Fibroblast of the aortic adventitia (primary cell): ENCODE measurements at places on chromosomes 7 and 10. TPM values are rescaled to one million over a fixed set of nuclear protein-coding genes. Genes with fewer than 3 reads are reported as not detected.

- DNase-seq: no peak
Measured at GRCh38 chr7:42414028-42414427, 177.0 kb upstream of the GLI3 start.

DNA sequence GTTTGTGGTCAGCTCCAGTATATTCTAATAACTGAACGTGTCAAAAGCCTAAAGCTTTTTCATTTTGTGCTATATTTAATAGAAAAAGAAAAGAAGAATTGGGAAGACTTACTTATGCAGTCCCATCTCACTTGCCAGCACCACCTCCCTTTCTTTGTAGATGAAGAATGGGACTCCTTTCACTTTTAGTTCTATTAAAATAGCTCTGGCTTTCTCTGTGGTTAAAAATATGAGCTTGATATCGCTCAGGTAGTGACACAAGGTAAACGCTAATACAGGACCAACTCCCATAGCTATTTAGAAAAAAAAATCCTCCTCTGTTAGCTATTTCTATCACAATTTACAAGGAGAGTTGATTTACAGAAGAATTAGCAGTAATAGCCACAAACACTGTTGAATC is 176.8 kb downstream of the PDE1C start:
- no peak for DNase-seq

Gene CCDC3
- 0.25 and 3.9 TPM in 2 replicates for total RNA-seq

DNA sequence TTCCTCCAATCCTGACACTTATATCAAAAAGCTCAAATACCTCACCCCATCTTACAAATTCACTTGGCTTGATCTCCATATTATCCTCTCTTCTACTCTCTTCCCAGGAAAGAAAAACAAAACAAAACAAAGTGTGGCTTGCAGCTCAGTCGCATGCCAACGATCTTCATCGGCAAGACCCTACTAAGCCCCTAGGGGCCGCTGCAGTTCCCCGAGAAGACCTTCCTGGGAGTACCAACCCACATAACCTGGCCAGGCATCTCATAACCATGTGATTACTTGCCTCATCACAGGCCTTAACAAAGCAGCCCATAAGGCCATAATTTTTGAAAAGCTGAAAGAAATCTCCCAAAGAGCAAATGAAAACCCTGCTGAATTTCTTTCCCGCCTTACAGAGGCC is 103.7 kb downstream of the ZNF92 start:
- no peak for DNase-seq

DNA sequence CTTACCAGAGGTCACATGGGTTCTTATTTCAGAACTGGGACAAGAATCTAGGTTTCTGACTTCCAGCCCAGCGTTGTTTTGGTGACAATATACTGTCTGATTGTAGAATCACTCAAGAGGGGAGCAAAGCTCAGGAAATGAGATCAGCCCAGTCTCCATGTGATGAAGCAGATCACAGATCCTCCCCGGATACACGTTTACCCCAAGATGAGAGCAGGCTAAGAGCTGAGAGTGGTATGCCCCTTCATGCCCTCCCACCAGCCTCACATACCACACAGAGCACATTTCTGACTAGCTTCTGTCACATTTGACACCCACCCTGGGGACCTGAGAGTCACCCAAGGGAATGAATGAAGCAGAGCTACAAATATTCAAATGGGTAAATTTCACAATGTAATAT is 27.1 kb upstream of the PRKCQ start:
- no peak for DNase-seq

Gene FFAR4
- not detected in 2 replicates for total RNA-seq

DNA sequence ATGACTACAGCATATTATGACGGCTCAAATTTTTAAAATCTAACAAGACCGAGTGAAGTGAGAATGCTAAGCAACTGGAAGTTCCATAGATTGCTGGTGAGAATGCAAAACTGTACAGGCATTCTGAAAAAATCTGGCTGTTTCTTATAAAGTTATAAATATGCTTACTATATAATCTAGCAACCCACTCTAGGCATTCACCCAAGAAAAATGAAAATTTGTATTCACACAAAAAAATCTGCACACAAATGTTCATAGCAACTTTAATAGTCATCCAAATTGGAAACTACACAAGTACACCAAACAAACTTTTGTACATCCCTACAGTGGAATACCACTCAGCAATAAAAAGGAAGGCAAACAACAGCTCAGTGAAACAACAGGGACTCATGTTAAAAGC is 39.9 kb upstream of the STARD3NL start:
- no peak for DNase-seq

Gene ARHGEF5
- 1.6 and 3.2 TPM in 2 replicates for total RNA-seq

Gene AKR1C8
- not detected in 2 replicates for total RNA-seq

DNA sequence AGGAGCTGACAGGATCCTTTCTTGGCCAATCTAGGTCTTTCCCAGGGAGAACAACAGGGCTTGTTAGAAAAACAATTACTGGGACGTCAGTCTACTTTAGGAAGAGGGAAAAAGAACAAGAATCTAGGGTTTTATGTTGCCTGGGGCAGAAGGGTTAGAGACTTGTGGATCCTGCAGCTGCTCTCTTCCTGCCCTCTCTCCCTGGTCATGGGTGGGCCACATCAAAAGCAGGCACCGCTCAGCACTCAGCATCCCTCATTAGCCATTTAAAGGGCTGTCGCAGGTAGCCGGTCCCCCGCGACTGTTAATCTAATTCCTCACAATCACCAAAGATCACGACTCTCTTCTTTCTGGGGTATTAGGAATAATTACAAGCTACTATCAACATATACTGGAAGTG is 631.9 kb downstream of the CALN1 start:
- DNase-seq: no peak

- no peak for DNase-seq
Measured at GRCh38 chr10:124725171-124725631, 19.0 kb downstream of the FAM53B start.

DNA sequence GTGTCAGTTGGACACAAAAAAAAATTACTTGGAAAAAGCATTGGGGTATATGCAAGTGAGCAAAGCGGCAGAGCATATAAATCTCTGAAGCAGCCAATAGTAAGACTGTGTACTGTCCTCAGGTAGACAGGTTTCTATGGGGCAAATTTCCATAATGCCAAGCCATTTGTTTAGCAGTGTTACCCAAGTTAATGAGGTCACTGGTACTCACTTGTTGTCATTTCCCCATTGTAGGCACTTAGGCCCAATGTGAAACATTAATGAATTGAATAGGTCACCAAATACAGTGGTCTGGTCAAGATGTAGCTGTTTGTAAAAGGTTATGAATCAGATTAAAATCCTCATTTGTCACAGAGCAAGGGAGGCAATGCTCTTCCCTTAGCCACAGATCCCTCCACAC is 27.5 kb downstream of the HOXA1 start:
- no peak for DNase-seq
